ENCODE measurements at places on chromosomes 3 and 15. TPM values are rescaled to one million over a fixed set of nuclear protein-coding genes. Genes with fewer than 3 reads are reported as not detected.
A peak's percentile ranks its signal among the peaks of the same experiment; 100 is the strongest.

- DNase-seq: peak; percentile 32
Measured at GRCh38 chr3:12443781-12444522, 40.3 kb upstream of the TSEN2 start.

DNA sequence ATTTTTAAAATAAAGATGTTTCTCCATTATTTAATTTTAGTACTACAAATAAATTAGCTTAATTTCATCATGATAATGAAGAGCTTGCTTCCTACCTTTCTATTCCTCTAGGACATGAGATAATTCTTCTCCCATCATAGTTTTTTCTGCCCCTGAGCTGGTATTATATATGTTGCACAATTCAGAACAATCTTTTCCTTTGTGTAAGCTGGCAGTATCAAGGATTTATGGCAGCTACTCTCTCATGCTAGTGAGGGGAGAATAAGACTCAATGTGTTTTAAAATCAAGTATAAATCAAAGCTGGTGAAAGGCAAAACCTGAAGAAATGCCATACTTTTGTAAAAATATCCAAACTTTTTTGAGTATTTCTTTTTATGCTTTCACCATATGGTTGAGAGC, 1405.3 kb downstream of the SI start:
- no peak for DNase-seq

DNA sequence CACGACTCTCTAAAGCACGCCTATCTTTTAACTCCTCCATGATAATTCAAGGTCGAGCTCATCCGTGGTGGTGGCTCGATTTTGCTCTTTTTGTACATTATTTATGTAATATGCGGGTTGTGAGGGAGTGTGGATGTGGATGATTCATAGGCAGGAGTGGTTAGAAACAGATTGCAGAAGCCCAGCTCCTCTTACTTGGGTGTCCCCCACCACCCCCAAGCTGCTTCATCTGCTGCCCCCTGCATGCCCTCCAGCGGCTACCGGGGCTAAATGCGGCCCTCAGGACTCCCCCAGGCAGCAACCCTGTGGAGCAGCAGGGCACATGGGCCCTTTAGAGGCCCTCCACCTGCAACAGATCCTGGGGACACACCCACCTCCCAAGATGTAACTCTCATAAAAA, 111.5 kb upstream of the SELENOK start:
- no peak for DNase-seq

DNA sequence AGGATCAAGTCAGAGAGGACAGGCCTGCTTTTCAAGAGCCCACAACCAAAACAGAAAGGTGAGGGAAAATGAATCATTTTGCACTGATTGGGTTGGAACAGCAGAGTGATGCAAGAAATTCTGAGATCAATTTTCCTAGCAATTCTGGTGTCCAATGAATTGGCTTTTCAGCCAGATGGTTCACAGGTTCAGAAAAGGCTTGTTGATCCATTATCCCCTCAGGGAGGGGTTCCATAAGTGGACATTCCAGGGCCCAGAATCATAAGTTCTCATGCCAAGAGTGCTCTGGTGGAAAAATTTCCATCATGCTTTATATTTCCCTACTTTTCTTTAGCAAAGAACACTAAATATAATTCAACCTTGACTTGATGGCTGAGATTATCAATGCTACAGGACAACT, 16.2 kb downstream of the RBP2 start:
- DNase-seq: no peak

GRCh38 chr15:68511073-68511991, 67.5 kb upstream of the CORO2B start:
- DNase-seq: peak; percentile 48

DNA sequence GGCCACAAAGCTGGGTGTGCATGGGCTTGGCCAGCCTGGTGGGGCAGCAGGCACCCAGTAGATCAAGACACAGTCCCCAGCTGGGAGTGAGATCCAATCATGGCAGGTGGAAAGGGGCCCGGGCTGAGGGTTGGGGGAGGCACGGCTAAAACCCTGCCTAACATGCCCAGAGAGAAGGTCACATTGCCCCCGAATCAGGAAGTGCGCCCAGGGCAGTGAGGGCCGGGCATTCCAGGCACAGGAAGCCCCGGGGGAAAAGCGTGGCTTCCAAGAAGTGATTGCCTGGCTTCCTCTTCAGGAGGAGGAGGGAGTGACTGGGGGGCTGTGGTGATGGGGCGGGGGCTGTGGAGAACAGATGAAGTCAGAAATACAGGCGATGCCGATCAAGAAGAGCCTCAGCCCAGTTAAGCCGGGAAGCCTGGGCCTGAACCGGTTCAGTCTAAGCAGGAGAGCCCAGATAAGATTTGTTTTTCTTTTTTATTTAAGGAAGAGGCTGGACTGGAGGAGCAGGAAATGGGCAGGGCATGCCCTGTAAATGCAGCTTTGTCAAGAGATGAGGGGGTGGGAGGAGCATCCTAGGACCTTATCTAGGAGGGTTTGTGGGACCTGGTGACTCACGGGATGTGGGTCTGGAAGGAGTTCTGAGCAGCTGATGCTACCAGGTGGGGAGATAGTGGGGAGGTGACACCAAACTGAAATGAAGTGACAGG, 83.9 kb downstream of the CHSY1 start:
- peak; percentile 83 for DNase-seq

GOLGA8Q gene
- total RNA-seq: not detected

NEIL1 gene
- total RNA-seq: 26.3 TPM

FOXB1 gene
- total RNA-seq: not detected

DNA sequence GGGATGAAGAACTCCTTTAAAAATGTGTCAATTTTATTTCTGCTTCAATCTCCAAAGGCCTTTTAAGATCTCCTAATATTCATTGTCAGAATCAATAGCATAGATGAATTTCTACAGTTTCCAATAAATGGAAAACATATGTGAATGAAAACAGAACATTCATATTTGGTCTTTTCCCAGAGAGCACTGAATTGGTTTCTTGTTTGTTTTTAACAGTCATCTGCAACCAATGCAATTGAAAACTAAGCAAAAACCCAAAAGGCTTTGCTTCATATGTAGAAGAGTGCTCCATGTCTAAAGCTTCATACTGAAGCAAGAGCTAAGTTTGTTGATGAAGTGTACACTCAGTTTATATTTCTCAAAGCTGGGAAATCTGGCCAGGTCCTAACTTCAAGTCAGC, 426.5 kb upstream of the CDIN1 start:
- DNase-seq: no peak
